Mesothelial cell of epicardium (in vitro differentiated cells): ENCODE measurements at places on chromosomes 2 and 18. TPM values are rescaled to one million over a fixed set of nuclear protein-coding genes. Genes with fewer than 3 reads are reported as not detected.

Gene CCDC141
- 1.0 to 1.2 TPM (median 1.1 TPM) in 3 replicates for total RNA-seq

Gene C1D
- 20.5 to 23.6 TPM (median 22.4 TPM) in 3 replicates for total RNA-seq

- peaks cover 20% of the 10 kb centered on the region for H3K4me1 ChIP-seq
- DNase-seq: no peak
- H3K36me3 ChIP-seq: no peaks in the 10 kb centered on the region
- H3K4me3 ChIP-seq: no peak overlapping the region
Measured at GRCh38 chr18:60978338-60978737, 354.9 kb upstream of the CDH20 start.

GRCh38 chr2:19574778-19575260 is 216.4 kb upstream of the OSR1 start:
- no peaks in the 10 kb centered on the region for H3K36me3 ChIP-seq
- peaks cover 17% of the 10 kb centered on the region for H3K27me3 ChIP-seq
- peak; percentile 42 for DNase-seq
- no peak overlapping the region for H3K4me3 ChIP-seq
- peaks cover 43% of the 10 kb centered on the region for H3K4me1 ChIP-seq

- H3K36me3 ChIP-seq: no peaks in the 10 kb centered on the region
- no peaks in the 10 kb centered on the region for H3K27me3 ChIP-seq
- DNase-seq: no peak
- H3K27ac ChIP-seq: no peak overlapping the region
- H3K4me1 ChIP-seq: peaks cover 26% of the 10 kb centered on the region
Measured at GRCh38 chr2:84460670-84461069, 1.6 kb upstream of the SUCLG1 start.
